ENCODE measurements at places on chromosomes 2 and 18.

DNA sequence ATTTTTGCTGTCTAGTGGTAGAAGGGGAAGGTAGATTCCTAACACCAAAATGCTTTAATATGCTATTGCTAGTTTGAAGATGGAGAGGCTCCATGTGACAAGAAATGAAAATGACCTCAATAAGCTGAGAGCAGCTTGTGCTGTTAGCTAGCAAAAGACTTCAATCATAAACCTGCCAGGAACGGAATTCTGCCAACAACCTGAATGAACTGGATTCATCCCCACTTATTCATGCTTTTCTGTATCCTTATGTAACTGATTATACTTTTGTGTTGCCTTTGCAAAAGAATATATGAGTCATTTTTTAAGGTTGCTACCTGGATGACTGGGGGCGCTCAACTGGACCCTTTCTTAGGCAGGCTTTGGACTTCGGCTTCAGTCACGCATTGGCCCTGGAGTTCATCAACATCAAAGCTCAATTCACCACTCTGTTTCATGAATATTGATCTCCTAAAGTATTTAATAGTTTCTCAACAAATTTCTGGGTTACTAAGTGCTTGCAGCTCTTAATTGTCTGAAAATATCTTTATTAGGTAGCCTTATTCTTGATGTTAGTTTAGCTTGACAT, 97.5 kb upstream of the KCNJ3 start:
- no peak for DNase-seq
- H3K4me1 ChIP-seq: no peaks in the 10 kb centered on the region
- no peaks in the 10 kb centered on the region for H3K36me3 ChIP-seq
- no peaks in the 10 kb centered on the region for H3K27me3 ChIP-seq

GRCh38 chr2:126655500-126656430, at the start of gene GYPC:
Gene GYPC (plus strand): TSS chr2:126656158. CDS start chr2:126656264, 106 bp downstream.
- H3K4me1 ChIP-seq: peaks cover 22% of the 10 kb centered on the region
- no peaks in the 10 kb centered on the region for H3K27me3 ChIP-seq
- no peak within 1 kb of the TSS for H3K4me3 ChIP-seq

DNA sequence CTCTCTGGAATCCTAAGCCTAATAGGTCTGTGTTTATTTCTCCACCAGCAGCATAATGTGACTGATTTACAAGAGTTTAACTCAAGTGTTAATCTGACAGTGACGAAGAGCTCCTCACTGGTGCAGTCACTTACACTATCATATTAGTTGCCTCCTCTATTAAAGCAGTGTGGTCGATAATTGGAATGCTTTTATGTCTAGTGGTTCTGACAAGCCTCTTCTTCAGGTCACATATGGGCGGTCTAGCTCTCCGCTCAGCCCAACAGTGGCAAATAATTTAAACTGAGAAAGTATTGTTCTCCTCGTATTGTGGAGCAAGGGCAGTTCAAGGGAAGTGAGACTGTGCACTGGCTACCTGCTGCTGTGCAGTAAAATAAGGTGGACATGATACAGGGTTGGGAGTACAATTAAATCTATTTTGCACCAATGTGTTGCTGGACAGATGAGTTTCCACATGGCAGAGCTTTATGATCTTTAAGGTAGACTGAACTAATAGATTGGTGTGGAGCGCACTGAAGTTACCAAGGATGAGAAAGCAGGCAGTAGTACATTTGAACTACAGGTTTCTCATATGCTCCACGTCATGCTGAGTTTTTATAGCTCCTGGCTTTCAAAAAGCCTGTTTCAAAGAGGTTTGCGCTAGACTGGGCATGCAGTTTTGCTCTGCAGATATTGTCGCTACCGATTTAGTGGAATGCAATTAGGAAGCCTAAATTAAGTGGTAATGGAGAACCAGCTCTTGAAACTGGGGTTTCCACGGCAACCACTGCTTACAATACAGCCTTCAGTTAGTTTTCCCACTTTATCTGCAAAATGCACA, 151.7 kb upstream of the POU3F3 start:
- no peak overlapping the region for H3K4me3 ChIP-seq
- no peak overlapping the region for H3K27ac ChIP-seq
- no peaks in the 10 kb centered on the region for H3K4me1 ChIP-seq
- H3K27me3 ChIP-seq: peaks cover 24% of the 10 kb centered on the region

- H3K36me3 ChIP-seq: no peaks in the 10 kb centered on the region
- no peak overlapping the region for H3K4me3 ChIP-seq
- no peaks in the 10 kb centered on the region for H3K27me3 ChIP-seq
- DNase-seq: no peak
- H3K27ac ChIP-seq: no peak overlapping the region
Measured at GRCh38 chr2:103963146-103963725, 890.7 kb upstream of the POU3F3 start.

- H3K27me3 ChIP-seq: no peaks in the 10 kb centered on the region
- H3K27ac ChIP-seq: no peak overlapping the region
- no peak overlapping the region for H3K4me3 ChIP-seq
Measured at GRCh38 chr2:163253621-163254285, 415.2 kb upstream of the KCNH7 start.

DNA sequence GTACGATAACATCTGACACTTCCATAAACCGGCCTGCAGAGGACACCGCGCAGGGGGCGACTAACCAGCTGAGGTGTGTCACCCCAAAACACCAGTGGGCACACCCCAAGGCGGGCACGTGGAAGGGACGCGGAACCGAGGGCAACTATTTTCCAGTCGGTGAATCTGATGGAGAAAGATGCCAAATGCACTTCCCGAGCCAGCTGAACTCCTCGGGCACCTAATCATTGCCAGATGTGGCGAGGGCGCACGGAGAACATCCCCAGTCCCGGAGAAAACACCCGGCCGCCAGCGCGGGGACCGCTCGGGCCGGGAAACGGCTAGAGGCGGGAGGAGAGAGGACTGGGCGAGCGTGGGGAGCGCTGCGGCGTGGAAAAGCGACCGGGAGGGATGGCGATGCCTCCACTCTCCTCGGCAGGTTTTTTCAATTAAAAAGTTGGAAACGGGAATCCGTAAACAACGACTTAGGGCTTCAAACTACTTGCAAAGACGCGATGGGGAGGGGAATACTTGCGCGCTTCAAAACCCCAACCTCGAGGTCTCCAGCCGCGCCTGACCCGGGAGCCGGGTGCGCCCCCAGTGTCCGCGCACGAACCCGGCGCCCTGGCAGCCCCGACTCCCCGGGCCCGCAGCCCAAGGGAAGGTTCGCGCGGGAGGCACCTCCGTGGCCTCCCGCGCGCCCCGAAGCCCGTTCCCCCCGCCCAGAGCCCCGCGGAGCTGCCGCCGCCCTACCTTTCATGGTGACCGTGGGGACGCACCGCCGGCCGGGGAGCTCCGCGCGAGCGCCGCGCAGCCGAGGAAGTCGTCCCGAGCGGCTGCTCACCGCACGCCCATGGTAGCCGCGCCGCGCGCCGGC, 497 bp downstream of the COLEC12 start:
- DNase-seq: no peak
- H3K4me3 ChIP-seq: peak overlapping the region; percentile 37
- H3K36me3 ChIP-seq: no peaks in the 10 kb centered on the region
- H3K4me1 ChIP-seq: peaks cover 11% of the 10 kb centered on the region
- peaks cover 29% of the 10 kb centered on the region for H3K27me3 ChIP-seq

- H3K27me3 ChIP-seq: no peaks in the 10 kb centered on the region
- no peak overlapping the region for H3K4me3 ChIP-seq
- H3K27ac ChIP-seq: no peak overlapping the region
- no peaks in the 10 kb centered on the region for H3K4me1 ChIP-seq
- no peaks in the 10 kb centered on the region for H3K36me3 ChIP-seq
- no peak for DNase-seq
Measured at GRCh38 chr2:49028101-49028500, 126.2 kb downstream of the FSHR start.

- H3K4me1 ChIP-seq: no peaks in the 10 kb centered on the region
- no peak overlapping the region for H3K27ac ChIP-seq
- no peak for DNase-seq
- no peaks in the 10 kb centered on the region for H3K27me3 ChIP-seq
Measured at GRCh38 chr2:44707945-44708660, 233.4 kb upstream of the SIX3 start.

- H3K27me3 ChIP-seq: no peaks in the 10 kb centered on the region
- no peak overlapping the region for H3K4me3 ChIP-seq
- H3K27ac ChIP-seq: no peak overlapping the region
- no peak for DNase-seq
- no peaks in the 10 kb centered on the region for H3K4me1 ChIP-seq
Measured at GRCh38 chr2:216195565-216196029, 86.4 kb downstream of the XRCC5 start.

GRCh38 chr18:44817831-44818473, 137.3 kb downstream of the SETBP1 start:
- no peak for DNase-seq
- no peaks in the 10 kb centered on the region for H3K36me3 ChIP-seq
- H3K4me3 ChIP-seq: no peak overlapping the region
- no peaks in the 10 kb centered on the region for H3K4me1 ChIP-seq
- H3K27ac ChIP-seq: no peak overlapping the region

DNA sequence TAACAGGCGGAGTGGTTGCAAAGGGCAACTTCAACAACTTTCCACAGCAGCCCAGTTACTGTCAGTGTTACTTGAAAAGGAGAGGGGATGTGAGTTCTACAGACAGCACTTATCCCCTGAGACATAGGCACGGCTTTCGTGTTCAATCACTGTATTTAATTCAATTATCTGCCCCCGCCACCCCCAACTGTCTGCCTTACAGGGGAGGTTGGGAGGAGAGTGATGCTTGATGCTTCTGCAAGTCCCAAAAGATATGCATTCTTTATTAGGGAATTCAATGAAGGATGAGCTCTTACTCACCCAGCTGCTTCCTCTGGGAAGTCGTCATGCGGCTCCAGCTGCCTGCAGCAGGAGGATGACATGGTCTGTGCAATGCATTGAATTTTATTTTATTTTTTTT, 639.9 kb downstream of the DCC start:
- no peaks in the 10 kb centered on the region for H3K27me3 ChIP-seq
- no peak for DNase-seq
- no peak overlapping the region for H3K4me3 ChIP-seq
- H3K36me3 ChIP-seq: no peaks in the 10 kb centered on the region
- H3K27ac ChIP-seq: no peak overlapping the region

DNA sequence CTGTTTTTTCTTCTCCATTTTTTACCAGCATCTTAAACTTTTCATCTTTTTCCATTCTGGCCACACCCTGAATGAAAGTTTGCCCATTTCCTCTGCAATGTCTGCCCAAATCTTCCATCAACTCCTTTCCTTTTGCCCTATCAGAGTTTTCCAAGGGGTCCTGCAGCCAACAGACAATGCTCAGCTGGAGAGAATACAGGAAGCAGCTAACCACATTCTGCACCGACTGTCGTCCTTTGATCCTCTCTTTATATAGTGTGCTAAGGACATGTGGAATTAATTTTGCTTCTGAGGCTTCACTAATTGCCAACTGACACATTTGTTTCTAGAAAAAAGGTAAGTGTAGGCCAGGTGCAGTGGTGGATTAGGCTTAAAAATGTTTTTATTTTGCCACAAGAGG, 50.5 kb upstream of the DLX2 start:
- no peaks in the 10 kb centered on the region for H3K4me1 ChIP-seq
- DNase-seq: no peak
- no peak overlapping the region for H3K4me3 ChIP-seq
- no peak overlapping the region for H3K27ac ChIP-seq
- no peaks in the 10 kb centered on the region for H3K36me3 ChIP-seq

- no peak overlapping the region for H3K4me3 ChIP-seq
- peaks cover 13% of the 10 kb centered on the region for H3K4me1 ChIP-seq
- no peaks in the 10 kb centered on the region for H3K27me3 ChIP-seq
- no peak overlapping the region for H3K27ac ChIP-seq
- no peak for DNase-seq
- H3K36me3 ChIP-seq: no peaks in the 10 kb centered on the region
Measured at GRCh38 chr2:69692424-69692823, 48.9 kb upstream of the AAK1 start.

DNA sequence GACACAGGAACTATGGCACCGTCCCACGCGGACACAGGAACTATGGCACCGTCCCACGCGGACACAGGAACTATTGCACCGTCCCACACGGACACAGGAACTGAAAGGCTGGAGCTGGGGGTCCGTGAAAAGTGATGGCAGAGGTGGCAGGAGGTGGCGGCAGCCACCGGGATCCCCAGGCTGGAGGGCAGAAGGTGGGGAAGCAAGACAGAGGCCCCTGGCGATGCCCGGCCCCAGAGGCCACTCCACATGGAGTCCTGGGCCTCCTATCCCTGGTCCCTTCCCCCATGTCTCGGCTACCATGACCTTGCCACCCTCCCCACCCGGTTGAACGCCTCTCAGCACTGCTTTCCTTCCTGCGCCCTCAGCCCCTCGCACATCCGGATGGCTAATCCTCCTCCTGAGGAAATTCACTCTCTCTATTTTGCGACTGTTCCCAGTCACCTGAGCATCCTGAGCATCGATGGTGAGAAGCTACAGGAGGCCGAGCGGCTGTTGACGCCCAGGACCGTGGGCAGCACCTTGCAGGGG, 181.4 kb downstream of the TMEM18 start:
- H3K36me3 ChIP-seq: no peaks in the 10 kb centered on the region
- 0 out of 2 replicates have a peak, but pooled peaks cover 8% of the 10 kb centered on the region for H3K27me3 ChIP-seq
- no peak overlapping the region for H3K27ac ChIP-seq
- no peaks in the 10 kb centered on the region for H3K4me1 ChIP-seq
- H3K4me3 ChIP-seq: no peak overlapping the region

DNA sequence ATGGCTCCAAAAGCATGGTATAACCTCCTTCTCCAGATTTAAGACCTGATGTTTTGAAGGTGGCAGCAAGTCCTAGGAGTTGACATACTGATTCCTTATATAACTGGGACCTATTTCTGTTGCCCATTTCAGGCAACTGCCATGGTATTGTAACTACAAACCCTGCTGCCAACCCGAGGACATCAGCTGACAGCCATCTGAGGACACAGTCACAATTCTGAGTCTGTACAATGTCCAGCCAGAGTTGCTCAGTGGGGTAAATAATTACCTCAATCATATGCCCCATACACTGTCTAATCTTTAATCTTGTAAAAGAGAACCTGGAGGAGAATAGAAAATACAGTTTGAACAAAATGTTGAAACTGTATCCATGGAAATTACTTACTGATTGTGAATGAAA, 8.7 kb upstream of the GAREM2 start:
- H3K27ac ChIP-seq: no peak overlapping the region
- H3K4me3 ChIP-seq: no peak overlapping the region
- H3K36me3 ChIP-seq: no peaks in the 10 kb centered on the region
- DNase-seq: no peak
- H3K4me1 ChIP-seq: no peaks in the 10 kb centered on the region

- H3K27me3 ChIP-seq: no peaks in the 10 kb centered on the region
- no peak overlapping the region for H3K27ac ChIP-seq
- no peak for DNase-seq
- no peak overlapping the region for H3K4me3 ChIP-seq
Measured at GRCh38 chr2:73968357-73968937, 16.3 kb upstream of the TET3 start.

DNA sequence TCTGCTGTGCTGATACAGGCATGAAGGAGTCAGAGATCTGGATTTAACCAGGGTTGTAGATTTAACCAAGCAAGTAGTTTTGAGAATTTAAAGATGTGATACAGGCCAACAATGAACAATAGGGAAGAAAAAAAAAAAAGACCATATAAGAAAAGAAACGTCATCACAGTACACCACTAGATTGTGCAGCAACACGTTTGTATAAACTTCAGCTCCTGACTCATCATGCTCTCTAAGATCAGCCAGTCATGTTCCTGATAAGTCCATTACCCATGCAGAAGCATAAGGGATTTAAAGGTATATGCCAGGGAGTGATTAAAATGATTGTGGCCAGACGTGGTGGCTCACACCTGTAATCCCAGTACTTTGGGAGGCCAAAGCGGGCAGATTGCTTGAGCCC, 22.3 kb upstream of the ERICH2 start:
- H3K36me3 ChIP-seq: no peaks in the 10 kb centered on the region
- no peaks in the 10 kb centered on the region for H3K27me3 ChIP-seq
- no peaks in the 10 kb centered on the region for H3K4me1 ChIP-seq
- DNase-seq: no peak
- H3K4me3 ChIP-seq: no peak overlapping the region

GRCh38 chr2:120261387-120262006, 8.8 kb downstream of the RALB start:
- H3K4me3 ChIP-seq: no peak overlapping the region
- H3K27me3 ChIP-seq: no peaks in the 10 kb centered on the region
- no peaks in the 10 kb centered on the region for H3K36me3 ChIP-seq
- no peak for DNase-seq
